T-helper 1 cell treated with Interleukin-12 subunit alpha and Interleukin-12 subunit beta and Interleukin-4 antibody, amounts not matched to agents 30 ng/mL and 1 ng/mL, for 36 hours (primary cell): ENCODE measurements at places on chromosomes 2 and 18. TPM values are rescaled to one million over a fixed set of nuclear protein-coding genes. Genes with fewer than 3 reads are reported as not detected.

The CCDC141 gene
- total RNA-seq: 7.5 and 8.7 TPM in 2 replicates

The FLACC1 gene
- total RNA-seq: 1.4 and 2.4 TPM in 2 replicates

The CD302 gene
- 0.34 and 0.46 TPM in 2 replicates for total RNA-seq

The FHOD3 gene
- not detected in 2 replicates for total RNA-seq

The ZAP70 gene
- 346 and 364 TPM in 2 replicates for total RNA-seq

The GLS gene
- total RNA-seq: 179 and 190 TPM in 2 replicates

The SPP2 gene
- not detected in 2 replicates for total RNA-seq

The STAT4 gene
- 89.9 and 95.0 TPM in 2 replicates for total RNA-seq

The MEIS1 gene
- total RNA-seq: 0.20 TPM in 1 of 2 replicates, not detected in the other
